ENCODE measurements at places on chromosomes 13 and 19.

DNA sequence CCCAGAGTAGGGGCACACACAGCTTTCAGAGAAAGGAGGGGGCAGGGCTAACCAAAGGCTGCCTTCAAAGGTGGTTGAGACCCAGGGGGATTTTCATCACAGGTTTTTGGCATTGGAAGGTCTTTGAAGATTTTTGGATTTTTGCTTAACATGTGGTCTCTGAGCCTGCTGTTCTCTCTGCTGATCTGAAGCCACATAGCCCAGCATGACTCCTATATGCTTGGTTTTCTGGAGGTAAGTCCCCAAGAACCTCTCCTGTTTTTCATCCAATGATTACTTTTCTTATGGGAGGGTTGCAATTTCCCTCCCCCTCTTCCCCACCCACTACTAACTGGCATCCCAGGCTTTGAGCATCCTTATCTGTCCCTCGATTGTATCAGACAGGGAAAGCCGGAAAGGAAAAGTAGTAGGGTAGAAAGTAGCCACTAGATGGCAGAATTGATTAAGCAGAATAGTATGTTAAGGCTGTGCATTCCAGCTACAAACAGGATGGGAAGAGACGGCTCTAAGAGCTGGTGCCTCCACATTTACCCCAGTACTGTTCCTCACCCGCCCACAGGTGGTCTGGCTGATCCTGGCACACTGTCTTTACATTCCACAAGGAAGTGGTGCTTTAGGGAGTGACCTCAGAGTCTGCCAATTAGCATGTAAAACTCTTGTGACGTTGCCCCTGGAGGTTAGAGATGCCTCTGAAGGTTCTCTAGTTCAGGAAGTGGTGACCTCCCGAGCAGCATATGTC lies 218.9 kb upstream of the EDNRB start:
- peak; percentile 83 for DNase-seq

DNA sequence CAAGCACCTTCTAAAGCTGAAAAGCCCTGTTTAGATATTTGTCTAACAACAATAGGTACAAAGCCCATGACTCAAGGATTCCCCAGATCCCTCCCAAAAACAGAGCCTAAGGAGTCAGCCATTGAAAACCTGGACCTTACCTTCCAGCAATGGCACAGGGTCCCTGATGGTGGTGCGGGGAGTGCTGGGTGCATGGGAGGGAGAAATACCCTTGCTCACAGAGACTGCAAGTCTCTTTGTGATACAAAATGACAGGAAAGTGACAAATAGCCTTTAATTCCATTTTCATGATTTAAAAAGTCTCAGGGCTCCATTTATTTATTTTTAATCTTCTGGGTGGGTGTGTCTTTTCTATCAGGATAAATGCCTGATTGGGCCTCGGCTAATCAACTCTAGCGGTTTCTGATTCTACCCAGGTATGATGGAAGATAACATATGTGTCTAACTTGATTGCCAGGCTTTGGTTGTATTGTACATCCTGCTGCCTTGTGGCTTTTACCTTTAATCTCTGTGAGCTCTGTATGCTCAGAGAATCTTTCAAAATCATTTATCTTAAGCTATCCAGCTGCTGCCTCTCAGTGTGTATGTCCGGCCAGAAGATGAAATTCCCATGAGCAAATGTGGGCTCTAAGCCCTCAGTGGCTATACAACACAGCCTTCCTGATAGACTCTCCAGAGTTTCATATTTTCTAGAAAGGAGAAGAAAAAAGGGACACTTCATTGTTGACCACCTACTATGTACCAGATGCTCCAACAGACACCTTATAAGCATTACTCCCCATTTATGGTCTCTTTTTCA lies 54.6 kb upstream of the FAM124A start:
- no peak for DNase-seq

DNA sequence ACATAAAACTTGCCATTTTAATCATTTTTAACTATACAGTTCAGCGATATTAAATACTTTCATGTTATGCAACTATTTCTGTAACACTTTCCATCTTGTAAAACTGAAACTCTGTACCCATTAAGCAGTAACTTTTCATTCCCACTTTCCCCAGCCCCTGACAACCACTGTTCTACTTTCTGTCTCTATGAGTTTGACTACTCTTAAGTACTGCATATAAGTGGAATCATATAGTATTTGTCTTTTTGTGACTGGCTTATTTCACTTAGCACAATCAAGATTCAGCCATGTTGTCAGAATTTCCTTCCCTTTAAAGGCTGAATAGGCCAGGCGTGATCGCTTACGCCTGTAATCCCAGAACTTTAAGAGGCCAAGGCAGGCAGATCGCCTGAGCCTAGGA lies 56.2 kb downstream of the ARHGAP35 start:
- DNase-seq, result no peak

DNA sequence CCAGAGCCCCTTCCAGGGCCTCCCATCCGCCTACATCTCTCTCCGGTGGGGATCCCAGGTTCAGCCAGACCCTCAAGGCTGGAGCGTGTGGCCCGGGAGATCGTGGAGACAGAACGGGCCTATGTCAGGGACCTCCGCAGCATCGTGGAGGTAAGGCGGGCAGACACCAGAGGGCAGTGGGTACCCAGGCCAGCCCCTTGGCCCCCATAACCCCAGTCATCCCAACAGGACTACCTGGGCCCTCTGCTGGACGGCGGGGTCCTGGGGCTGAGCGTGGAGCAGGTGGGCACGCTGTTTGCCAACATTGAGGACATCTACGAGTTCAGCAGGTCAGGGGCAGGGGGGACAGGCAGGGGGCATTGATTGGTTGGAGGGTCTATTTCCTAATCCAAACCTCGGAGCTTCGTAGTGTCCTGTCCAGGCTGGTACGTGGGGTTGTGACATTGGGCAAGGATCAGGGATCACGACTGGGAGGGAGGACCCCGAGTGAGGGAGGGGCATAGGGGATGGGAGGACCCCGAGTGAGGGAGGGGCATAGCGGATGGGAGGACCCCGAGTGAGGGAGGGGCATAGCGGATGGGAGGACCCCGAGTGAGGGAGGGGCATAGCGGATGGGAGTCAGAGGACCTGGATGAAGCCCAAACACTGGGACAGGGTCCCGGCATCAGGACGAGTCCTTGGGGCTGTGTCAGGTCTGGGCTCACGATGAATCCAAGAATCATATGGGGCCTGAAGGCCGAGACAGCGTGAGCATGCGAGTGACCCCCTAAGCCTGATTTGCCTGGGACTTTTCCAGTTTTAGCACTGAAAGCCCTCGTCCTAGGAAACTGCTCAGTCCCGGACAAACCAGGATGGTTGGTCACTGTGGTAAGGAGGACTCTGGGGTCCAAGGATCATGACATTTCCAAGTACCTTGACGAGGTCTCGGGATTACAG lies 2.9 kb downstream of the PLEKHG2 start:
- no peak for DNase-seq

DNA sequence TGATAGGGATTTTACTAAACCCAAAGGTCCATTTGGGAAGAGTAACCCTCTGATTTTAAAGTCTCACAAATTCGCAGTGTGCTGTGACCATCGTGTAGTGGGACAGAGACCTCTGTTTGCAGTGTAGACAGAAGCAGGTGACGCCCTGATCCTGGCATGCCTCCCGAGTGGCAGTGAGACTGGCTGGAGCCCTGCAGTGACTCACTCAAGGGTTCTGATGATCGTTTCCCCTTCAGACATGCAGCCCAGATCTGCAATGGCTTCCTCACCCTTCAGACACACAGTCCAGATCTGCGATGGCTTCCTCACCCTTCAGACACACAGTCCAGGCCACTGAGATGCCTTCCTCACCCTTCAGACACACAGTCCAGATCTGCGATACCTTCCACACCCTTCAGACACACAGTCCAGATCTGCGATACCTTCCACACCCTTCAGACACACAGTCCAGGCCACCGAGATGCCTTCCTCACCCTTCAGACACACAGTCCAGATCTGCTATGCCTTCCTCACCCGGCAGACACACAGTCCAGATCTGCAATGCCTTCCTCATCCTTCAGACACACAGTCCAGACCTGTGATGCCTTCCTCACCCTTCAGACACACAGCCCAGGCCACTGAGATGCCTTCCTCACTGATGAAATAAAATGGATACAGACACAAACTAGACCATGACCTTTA lies 125.2 kb downstream of the ATP11A start:
- DNase-seq, result no peak

- DNase-seq, result peak; percentile 97
Observed at GRCh38 chr19:984165-984967, at the start of gene WDR18. Gene WDR18, plus strand, starts transcription at chr19:984345. Its CDS starts 9 bp downstream, at chr19:984354.

DNA sequence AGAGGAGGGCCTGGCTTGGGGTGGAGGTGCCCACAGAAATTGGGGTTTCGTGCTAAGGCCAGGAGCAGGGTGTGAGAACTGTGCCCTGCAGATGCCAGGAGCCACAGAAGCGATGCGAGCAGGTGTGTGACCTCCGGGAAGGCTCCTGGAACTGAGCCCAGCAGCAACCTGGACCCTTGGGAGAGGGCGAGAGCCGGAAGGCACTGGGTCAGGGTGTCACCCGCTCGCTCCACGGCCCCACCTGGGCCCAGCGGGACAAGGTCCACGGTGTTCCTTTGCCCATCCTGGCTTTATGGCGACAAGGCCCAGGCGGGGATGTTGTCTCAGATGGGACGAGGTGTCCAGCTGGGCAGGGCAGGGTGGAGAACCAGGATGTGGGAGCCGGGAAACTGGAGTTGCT lies 4.2 kb downstream of the MISP start:
- DNase-seq, result no peak

DNA sequence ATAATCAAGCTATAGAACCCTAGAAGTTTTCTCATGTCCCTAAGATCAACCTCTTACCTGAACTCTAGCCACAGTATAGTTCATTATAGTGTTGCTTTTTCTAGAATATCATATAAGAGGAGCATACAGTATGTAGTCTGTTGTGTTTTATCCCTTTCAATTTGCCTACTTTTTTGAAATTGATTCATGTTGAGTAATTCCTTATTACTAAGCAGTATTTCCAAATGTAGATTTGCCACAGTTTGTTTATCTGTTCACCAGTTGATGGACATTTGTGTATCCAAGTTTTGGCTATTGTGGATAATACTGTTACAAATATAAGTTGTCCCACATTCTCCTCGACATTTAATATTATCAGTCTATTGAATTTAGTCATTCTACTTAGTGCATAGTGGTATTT lies 138.0 kb downstream of the LMO7 start:
- no peak for DNase-seq

- DNase-seq, result no peak
Observed at GRCh38 chr13:112668924-112669323, 20.9 kb upstream of the ATP11A start.

GRCh38 chr19:55440411-55441105 lies 2.5 kb downstream of the SHISA7 start:
- peak; percentile 85 for DNase-seq

DNA sequence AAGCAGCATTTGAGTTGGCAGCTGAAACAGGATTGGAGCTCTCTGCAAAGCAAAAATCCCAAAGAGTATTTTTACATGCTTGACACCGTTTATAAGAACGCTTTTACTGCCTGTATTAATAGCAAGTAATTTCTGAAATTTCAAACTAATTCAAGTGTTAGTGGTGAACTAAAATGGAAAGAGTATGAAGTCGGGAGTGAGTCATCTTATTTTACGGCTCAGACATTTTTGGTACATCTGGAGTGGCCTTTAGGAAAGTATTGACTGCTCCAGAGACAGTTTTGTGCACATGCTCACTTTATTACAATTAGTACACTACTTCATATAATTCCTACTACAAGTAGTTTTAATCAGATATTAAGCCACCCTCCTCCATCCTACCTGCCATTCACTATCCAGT lies 167.4 kb downstream of the SLITRK6 start:
- no peak for DNase-seq

All from HEK293T (cell line).